A549 treated with CpdA at 1 μM for 4 hours (cell line): ENCODE measurements at places on chromosomes 5 and 9. TPM values are rescaled to one million over a fixed set of nuclear protein-coding genes. Genes with fewer than 3 reads are reported as not detected.

FBLL1 gene
- total RNA-seq: 0.11 to 0.24 TPM (median 0.16 TPM) in 4 of 5 replicates, not detected in the other

IRX4 gene
- 0.15 to 0.29 TPM (median 0.26 TPM) in 5 replicates for total RNA-seq

ADGRD2 gene
- total RNA-seq: 0.03 TPM in 1 of 5 replicates, not detected in the others

SPATA31D4 gene
- not detected in 5 replicates for total RNA-seq

ACTBL2 gene
- 0.05 TPM in 1 of 5 replicates, not detected in the others for total RNA-seq

CENPH gene
- 24.3 to 29.3 TPM (median 27.5 TPM) in 5 replicates for total RNA-seq

DOK3 gene
- total RNA-seq: 3.4 to 6.8 TPM (median 4.7 TPM) in 5 replicates

FREM1 gene
- total RNA-seq: not detected in 5 replicates

AHRR gene
- 2.9 to 3.5 TPM (median 3.3 TPM) in 5 replicates for total RNA-seq

PLPPR1 gene
- total RNA-seq: not detected in 5 replicates
